Mucosa of gallbladder (tissue), 1 donor: ENCODE measurements at places on chromosomes 7 and 10. TPM values are rescaled to one million over a fixed set of nuclear protein-coding genes. Genes with fewer than 3 reads are reported as not detected.

The MRM2 gene
- total RNA-seq = 21.4 TPM

The ABCB1 gene
- 181 TPM for total RNA-seq

The SCART1 gene
- total RNA-seq = 3.6 TPM

The CDC123 gene
- total RNA-seq = 39.4 TPM

The VPS26A gene
- total RNA-seq = 39.7 TPM

The MGAM2 gene
- 2.6 TPM for total RNA-seq

The NT5C3A gene
- 45.6 TPM for total RNA-seq

The VWDE gene
- 1.7 TPM for total RNA-seq

The OR2A5 gene
- total RNA-seq = not detected

The CPA2 gene
- 3.3 TPM for total RNA-seq

The GPR26 gene
- not detected for total RNA-seq

The AKR1C4 gene
- total RNA-seq = 9.1 TPM

The CFAP70 gene
- 3.6 TPM for total RNA-seq

The PTPN12 gene
- total RNA-seq = 50.4 TPM

The KCNMA1 gene
- total RNA-seq = 101 TPM

The WNT16 gene
- 0.17 TPM for total RNA-seq

The EPHB6 gene
- total RNA-seq = 16.7 TPM

The SHOC2 gene
- 75.1 TPM for total RNA-seq

The NPM3 gene
- 17.7 TPM for total RNA-seq

The CPN1 gene
- total RNA-seq = not detected

The ITPRID1 gene
- 0.43 TPM for total RNA-seq

The HOXA6 gene
- total RNA-seq = 0.29 TPM

The CTBP2 gene
- total RNA-seq = 99.5 TPM

The PNLIPRP1 gene
- total RNA-seq = 2.1 TPM

The TMEM229A gene
- 0.66 TPM for total RNA-seq

The SFMBT2 gene
- 19.8 TPM for total RNA-seq

The DYDC2 gene
- total RNA-seq = 0.35 TPM

The PLXNA4 gene
- 5.8 TPM for total RNA-seq

The CACNA2D1 gene
- 17.2 TPM for total RNA-seq

The PRLHR gene
- 0.17 TPM for total RNA-seq

The UBTD1 gene
- total RNA-seq = 13.8 TPM

The MLLT10 gene
- 33.0 TPM for total RNA-seq

The THSD7A gene
- total RNA-seq = 15.0 TPM

The ARID5B gene
- total RNA-seq = 50.6 TPM

The OR2A1 gene
- total RNA-seq = not detected

The TRIM4 gene
- total RNA-seq = 33.1 TPM

The CELF2 gene
- total RNA-seq = 24.6 TPM

The TBL2 gene
- 39.2 TPM for total RNA-seq

The CALN1 gene
- 4.4 TPM for total RNA-seq

The PILRA gene
- 8.0 TPM for total RNA-seq

The MAT1A gene
- total RNA-seq = 0.98 TPM

The CALHM1 gene
- total RNA-seq = not detected

The LIPN gene
- not detected for total RNA-seq

The GHRHR gene
- 12.3 TPM for total RNA-seq

The DLX6 gene
- not detected for total RNA-seq
